Stimulated activated CD4-positive, alpha-beta T cell treated with anti-CD3 and anti-CD28 coated beads, TNF-alpha, amount 100 ng/mL, for 1 hour (primary cell): ENCODE measurements at places on chromosomes 5 and 9.

DNA sequence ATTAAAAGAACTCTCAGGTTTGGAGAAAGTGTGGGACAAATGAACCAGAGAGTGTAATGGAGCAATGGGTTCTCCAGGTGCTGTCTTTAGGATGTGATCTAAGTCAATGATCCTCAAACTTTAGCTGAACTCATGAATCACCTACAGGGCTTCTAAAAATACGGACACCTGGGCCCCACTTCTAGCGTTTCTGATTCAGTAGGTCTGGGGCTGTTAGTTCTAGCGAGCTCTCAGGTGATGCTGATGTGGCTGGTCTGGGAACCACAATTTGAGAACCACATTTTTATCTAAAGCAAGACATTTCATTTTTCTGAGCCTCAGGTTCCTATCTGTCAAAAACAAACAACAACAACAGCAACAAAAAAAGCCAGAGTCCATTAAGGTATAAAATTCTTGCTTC is 35.1 kb upstream of the PCA3 start:
- no peak for DNase-seq

GRCh38 chr5:31753700-31754357 is 114.9 kb downstream of the PDZD2 start:
- no peak for DNase-seq

DNA sequence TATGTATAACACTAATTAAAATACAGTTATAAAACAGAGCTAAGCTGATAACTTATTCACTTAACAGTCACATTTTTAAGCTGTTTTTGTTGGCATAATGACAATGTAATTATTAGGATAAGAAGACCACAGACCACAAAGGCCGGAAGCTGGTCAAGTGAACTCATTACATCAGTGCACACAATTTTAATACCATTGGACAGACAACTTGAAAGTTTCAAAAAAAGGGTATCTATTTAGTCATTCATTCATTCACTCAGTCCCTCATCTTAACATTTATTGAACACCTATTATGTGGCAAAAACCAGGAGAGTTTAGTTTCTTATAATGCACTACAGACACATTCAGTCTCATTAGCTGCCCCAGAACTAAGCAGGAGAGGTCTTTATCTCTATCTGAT is 11.6 kb downstream of the ERP44 start:
- DNase-seq, result no peak

DNA sequence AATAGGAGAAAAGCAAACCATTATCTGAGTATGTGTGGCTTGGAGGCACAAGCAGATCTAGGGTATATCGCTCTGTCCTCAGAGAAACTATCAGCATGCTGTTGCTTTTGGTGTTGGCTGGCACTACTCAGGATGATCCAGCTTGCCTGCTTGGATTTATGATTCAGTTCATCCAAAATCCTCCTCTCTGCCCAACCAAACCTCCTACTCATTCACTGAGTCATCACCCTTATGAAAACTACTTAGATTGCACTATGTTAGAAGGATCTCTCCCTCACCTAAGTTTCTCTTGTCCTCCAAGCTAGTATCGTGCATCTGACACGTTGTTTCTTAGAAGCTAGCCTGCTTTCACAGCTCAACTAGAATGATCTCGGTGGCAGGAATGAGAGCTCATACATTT is 14.2 kb upstream of the ZBED3 start:
- no peak for DNase-seq

DNA sequence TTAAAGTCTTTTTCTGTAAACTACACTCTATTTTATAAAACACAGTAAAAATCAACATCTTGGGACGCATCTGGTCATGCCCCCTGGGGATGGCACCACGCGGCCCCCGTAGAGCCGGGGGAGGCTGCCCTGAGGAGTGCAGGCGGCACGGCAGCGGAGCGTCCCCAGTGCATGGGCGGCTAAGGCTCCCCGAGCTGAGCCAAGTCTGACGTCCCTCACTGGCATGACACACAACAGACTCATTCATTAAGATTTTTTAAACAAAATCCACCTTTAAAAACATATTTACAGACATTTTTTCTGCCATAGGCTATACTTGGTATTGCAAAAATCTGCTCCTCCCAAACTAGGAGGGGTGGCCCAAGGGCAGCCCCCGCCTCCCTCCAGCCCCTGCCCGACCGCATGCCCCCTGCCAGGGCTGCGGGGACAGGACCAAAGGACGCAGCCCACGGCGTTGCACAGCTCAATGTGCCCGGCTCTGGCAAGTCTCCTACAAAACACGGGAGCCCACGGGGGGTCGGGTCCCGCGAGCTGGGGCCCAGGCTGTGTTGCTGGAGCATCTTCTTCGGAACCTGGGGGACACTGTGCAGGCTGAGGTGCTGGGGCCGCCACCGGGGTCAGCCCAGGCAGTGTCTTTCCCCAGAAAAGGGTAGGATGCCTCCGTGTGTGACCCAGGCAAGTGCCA is 11.8 kb upstream of the SEC16A start:
- no peak for DNase-seq
